Natural killer cell (primary cell): ENCODE measurements at places on chromosomes 16 and 17.

DNA sequence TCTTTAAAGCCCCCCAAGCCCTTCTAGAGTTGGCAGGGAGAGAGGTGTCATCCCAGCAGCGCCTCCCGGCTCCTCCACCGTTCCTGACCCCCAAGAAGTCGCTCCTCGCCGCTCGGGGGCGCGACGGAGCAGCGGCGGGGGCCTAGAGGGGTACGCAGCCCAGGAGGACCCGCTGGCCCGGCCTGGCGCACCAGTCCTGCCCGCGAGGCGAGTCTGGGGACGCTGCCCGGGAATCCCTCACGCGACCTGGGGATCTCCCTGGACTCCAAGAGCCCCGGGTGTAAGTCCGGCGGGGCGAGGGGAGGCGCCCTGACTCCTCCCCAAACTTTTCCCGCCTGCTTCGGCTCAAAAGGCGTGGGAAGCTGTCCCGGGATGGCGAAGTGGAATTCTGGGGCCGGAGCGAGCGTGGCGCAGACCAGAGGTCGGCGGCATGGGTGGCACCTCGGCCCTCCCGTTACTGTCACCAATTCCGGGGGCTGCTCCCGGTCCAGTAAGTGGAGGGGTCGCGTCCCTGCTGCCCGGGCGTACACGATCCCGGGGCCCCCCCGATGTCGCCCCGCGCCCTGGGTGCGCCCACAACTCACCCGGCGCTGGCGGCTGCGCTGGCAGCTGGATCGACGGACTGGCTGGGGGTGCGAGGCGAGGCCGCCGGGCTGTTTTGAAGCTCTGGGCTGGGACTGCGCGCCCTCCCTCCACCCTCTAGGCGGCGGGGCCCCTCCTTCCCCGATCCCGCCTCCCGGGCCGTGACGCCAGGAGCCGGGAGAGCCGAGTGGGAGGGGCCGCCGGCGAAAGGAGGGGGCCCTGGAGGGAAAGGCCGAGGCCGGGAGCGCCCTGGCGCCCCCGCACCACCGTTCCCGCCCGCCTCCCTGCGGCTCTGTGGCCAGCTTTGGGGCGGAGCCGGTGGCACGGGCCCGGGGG, at the start of gene EMP2:
TSS of gene EMP2 (minus strand) at position 634 of the 918 bp plus-strand sequence. CDS start 32,981 bp downstream, outside the sequence.
- no peak within 1 kb of the TSS for H3K27ac ChIP-seq
- no peaks in the 10 kb centered on the region for H3K4me1 ChIP-seq
- no peak for DNase-seq
- H3K4me3 ChIP-seq = no peak within 1 kb of the TSS
- H3K36me3 ChIP-seq = no peaks in the 10 kb centered on the region

- no peaks in the 10 kb centered on the region for H3K27me3 ChIP-seq
- H3K36me3 ChIP-seq = no peaks in the 10 kb centered on the region
- peak overlapping the region; percentile 72 for H3K4me3 ChIP-seq
- peak overlapping the region; percentile 92 for H3K27ac ChIP-seq
- H3K4me1 ChIP-seq = peaks cover 58% of the 10 kb centered on the region
Measured at GRCh38 chr16:27314161-27314723, 468 bp downstream of the IL4R start.

DNA sequence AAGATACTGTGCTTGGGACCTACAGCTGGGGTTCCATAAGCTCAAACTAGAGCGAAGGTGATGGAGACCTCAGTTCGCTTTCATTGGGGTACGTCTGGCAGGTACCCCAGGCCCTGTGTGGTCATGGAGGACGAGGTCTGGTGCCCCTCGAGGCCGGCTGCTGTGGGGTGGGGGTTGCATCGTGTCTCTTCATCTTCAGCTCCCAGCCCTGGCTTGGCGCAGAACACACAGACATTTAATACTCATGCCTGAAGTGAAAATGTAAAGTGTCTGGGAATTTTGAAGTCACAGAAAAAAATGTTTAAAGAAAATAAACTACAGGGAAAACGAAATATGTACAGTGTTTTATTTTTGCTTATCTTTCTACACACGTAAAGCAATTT, 80.5 kb downstream of the TBC1D16 start:
- no peak overlapping the region for H3K4me3 ChIP-seq
- H3K4me1 ChIP-seq = no peaks in the 10 kb centered on the region
- DNase-seq = no peak
- no peaks in the 10 kb centered on the region for H3K36me3 ChIP-seq
- H3K27ac ChIP-seq = no peak overlapping the region

DNA sequence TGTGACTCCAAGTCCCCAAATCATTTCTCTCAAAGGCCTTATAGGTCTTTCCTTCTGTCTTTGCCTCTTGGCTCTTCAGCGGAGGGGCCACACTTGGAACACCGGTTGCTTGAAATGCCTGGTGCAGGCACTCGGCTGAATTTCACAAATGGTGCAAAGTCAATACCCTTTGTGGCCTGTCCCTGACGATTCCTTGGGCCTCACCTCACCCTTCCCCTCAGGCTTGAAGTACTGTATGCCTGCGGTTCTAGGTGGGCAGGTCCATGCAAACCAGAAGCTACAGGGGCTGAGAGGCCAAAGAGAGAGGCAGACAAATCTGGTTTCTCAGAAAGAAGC, 4.1 kb upstream of the B9D1 start:
- H3K4me1 ChIP-seq = peaks cover 54% of the 10 kb centered on the region
- no peak overlapping the region for H3K27ac ChIP-seq
- no peak overlapping the region for H3K4me3 ChIP-seq
- no peaks in the 10 kb centered on the region for H3K27me3 ChIP-seq

- DNase-seq = no peak
- H3K4me3 ChIP-seq = no peak overlapping the region
- no peaks in the 10 kb centered on the region for H3K36me3 ChIP-seq
- no peaks in the 10 kb centered on the region for H3K27me3 ChIP-seq
- no peak overlapping the region for H3K27ac ChIP-seq
Measured at GRCh38 chr17:1110541-1110861, 69.3 kb downstream of the ABR start.

GRCh38 chr16:20175358-20175757, 101.7 kb upstream of the GPR139 start:
- DNase-seq = no peak
- no peak overlapping the region for H3K4me3 ChIP-seq
- H3K27me3 ChIP-seq = no peaks in the 10 kb centered on the region
- no peak overlapping the region for H3K27ac ChIP-seq
- H3K4me1 ChIP-seq = no peaks in the 10 kb centered on the region

- H3K27ac ChIP-seq = no peak overlapping the region
- no peak overlapping the region for H3K4me3 ChIP-seq
- peaks cover 14% of the 10 kb centered on the region for H3K4me1 ChIP-seq
- H3K27me3 ChIP-seq = peaks cover 9% of the 10 kb centered on the region
- DNase-seq = no peak
Measured at GRCh38 chr17:2782055-2782454, 14.2 kb upstream of the RAP1GAP2 start.

DNA sequence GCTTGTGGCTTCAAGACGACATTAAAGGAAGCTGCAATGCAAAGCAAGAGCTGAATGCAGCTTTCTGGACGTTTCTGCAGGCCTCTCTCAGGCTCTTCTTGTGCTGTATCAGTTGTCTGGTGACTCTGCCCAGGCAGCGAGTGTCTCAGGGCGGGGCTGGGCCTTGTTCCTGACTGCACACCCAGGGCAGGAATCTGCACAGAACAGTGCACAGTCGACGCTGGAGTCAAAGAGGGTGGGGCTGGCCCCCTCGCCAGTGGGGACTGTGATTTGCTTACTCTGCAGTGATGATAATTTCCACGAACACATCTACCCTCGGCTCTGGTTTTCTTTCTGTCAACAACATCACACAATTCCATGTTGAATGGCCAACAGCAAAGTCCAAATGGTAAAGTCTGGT, 60.7 kb downstream of the IRF8 start:
- no peaks in the 10 kb centered on the region for H3K27me3 ChIP-seq
- no peak for DNase-seq
- no peaks in the 10 kb centered on the region for H3K36me3 ChIP-seq
- H3K4me1 ChIP-seq = peaks cover 16% of the 10 kb centered on the region
- H3K4me3 ChIP-seq = no peak overlapping the region

GRCh38 chr16:10594312-10594950, 14.0 kb upstream of the EMP2 start:
- H3K36me3 ChIP-seq = no peaks in the 10 kb centered on the region
- no peak overlapping the region for H3K4me3 ChIP-seq
- peaks cover 3% of the 10 kb centered on the region for H3K4me1 ChIP-seq
- H3K27me3 ChIP-seq = peaks cover 3% of the 10 kb centered on the region
- no peak overlapping the region for H3K27ac ChIP-seq

GRCh38 chr17:32944248-32945020, 16.5 kb downstream of the TMEM98 start:
- no peaks in the 10 kb centered on the region for H3K36me3 ChIP-seq
- no peaks in the 10 kb centered on the region for H3K4me1 ChIP-seq
- H3K27me3 ChIP-seq = no peaks in the 10 kb centered on the region
- H3K4me3 ChIP-seq = no peak overlapping the region

DNA sequence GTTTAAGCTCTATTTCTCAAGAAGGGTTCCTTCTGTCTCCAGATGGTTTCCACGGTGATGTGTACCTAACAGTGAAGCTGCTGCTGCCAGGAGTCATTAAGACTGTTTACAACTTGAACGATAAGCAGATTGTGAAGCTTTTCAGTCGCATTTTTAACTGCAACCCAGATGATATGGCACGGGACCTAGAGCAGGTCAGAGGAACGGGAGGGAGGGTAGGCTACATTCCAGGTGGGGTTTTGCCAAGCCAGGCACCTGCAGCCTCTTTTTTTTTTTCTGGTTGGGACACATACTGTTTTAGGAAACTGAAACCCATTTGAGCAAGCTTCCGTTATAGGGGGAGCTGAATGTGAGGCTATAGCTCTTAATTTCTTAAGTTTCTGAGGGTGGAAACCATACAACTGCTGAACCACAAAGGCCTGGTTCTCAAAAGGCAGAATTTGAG, 10.6 kb downstream of the LIG3 start:
- peak overlapping the region; percentile 71 for H3K27ac ChIP-seq
- H3K36me3 ChIP-seq = peaks cover 65% of the 10 kb centered on the region
- H3K27me3 ChIP-seq = no peaks in the 10 kb centered on the region
- H3K4me1 ChIP-seq = peaks cover 26% of the 10 kb centered on the region
- no peak for DNase-seq
- H3K4me3 ChIP-seq = no peak overlapping the region
